HT1080 (cell line): ENCODE measurements at places on chromosomes 12 and 14. TPM values are rescaled to one million over a fixed set of nuclear protein-coding genes. Genes with fewer than 3 reads are reported as not detected.

GRCh38 chr14:28382444-28383190 is 384.0 kb upstream of the FOXG1 start:
- peak; percentile 90 for DNase-seq

Gene CFAP54
- 0.63 and 5.3 TPM in 2 replicates for total RNA-seq

- no peak for DNase-seq
Observed at GRCh38 chr12:115385141-115385540, 701.2 kb upstream of the TBX3 start.

DNA sequence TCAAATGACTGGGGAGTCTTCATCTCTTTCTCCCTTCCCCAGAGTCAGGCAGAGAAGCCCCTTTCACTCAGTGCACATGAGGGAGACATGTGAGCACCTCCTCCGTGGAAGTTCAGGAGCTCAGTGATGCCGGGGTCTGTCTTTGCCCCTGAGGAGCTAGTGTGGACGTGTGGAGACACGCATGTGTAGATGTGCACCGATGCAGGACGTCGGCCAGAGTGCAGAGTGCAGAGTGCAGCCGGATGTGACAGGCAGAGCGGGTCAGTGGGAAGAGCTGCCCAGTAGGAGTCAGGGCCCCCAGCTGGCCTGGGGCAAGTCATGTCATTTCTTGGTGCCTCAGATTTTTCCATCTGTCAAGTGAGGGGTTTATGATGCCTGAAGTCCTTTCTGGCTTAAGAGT is 20.7 kb downstream of the TSPAN9 start:
- DNase-seq: no peak

DNA sequence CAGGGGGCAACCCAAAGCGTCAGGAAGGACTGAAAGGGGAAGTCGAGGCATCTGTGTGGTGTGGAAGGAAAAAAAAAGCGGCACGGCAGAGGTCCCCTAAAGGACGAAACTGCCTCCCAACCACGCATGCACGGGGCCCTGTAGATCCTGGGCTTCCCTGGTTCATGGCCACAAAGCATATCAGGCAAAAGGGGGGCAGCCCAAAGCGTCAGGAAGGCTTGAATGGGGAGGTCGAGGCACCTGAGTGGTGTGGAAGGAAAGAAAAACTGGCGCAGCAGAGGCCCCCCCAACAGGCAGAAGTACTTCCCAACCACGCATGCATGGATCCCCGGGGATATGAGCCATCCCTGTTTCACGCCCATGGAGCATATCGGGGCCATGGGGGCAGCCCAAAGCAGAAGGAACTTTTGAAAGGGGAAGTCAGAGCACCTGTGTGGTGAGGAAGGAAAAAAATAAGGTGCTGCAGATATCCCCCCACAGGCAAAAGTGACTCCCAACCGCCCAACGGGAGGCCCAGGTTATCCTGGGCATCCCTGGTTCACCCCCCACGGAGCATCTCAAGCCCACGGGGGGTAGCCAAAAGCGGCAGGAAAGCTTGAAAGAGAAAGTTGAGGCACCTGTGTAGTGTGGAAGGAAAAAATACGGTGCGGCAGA is 581.2 kb downstream of the ALG10 start:
- no peak for DNase-seq

- DNase-seq: peak; percentile 70
Observed at GRCh38 chr12:21852251-21852650, 77.7 kb upstream of the KCNJ8 start.

DNA sequence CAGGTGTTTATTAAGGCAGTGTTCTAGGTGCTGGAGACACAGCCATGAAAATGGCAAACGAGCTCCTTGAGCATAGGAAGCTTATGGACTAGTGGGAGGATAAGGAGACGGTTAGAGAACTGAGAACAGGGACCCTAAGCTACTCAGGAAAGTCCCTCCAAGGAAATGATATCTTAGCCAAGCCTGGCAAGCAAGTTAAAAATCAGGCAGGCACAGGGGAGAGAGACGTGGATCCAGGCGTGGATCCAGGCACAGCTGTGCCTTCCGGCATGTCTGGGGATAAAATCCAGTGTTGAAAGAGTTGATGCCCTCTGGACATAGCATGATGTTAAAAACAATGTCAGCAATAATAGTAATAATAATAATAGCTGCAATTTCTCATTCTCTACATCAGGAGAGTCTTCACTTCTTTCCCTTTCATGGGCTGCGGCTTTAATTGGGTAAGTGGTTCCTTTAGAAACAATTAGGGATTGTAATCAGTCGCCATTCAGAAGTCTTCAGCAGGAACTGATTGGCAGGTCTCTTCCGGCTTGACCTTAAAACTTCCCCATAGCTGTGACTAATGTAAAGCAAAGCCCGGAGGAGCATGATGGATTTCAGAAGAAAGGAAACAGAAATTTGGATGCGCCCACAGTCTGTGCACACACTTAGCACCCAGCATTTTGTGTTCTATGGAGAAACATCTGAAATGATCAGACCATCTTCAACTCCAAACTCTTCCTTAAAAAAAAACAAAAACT is 230.2 kb downstream of the SLC41A2 start:
- no peak for DNase-seq

DNA sequence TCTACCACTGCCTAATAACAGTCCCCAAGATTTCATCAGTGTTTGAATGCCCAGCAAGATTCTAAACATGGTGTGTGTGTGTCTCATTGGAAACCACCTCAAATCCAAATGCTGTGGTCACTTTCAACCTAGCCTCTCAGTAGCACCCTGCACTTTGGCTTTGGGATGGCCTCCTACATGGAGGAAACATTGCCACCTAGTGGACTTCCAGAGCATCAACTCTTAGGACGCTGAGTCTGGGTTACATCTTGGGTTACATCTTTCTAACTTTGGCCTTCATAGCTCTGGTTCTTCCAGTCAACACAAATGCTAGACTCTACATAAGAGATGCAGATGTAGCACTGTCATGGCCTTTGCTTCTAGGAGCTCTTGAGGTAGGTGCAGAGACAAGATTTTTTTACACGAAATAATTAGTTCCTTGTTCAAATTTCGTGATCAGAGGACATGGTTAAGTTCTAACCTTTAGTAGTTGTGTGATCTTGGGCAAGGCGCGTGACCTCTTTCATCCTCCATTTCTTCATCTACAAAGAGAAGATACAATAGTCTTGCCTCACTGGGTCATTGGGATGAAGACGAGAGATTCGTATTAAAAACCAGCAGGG is 113.5 kb upstream of the VASH1 start:
- peak; percentile 33 for DNase-seq

GRCh38 chr14:95697764-95698163 is 11.5 kb downstream of the TCL1B start:
- no peak for DNase-seq

DNA sequence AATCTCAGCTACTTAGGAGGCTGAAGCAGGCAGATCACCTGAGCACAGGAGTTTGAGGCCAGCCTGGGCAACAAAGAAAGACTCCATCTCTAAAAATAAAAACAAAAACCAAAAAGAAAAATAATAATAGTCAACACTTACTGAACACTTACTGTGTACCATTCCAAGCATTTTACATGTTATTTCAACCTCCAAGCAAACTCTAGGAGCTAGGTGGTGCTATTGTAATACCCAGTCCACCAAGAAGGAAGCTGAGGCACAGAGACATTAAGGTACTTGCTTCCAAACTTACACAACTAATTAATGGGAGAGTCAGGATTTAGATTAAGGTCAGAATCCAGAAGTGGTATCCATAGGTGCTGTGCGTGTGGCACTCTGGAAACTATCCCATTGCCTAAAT is 13.7 kb upstream of the OR6J1 start:
- peak; percentile 49 for DNase-seq

GRCh38 chr14:23277189-23277588 is 8.7 kb downstream of the HOMEZ start:
- DNase-seq: no peak

GRCh38 chr14:74634964-74635363 is 22.9 kb upstream of the LTBP2 start:
- DNase-seq: no peak

DNA sequence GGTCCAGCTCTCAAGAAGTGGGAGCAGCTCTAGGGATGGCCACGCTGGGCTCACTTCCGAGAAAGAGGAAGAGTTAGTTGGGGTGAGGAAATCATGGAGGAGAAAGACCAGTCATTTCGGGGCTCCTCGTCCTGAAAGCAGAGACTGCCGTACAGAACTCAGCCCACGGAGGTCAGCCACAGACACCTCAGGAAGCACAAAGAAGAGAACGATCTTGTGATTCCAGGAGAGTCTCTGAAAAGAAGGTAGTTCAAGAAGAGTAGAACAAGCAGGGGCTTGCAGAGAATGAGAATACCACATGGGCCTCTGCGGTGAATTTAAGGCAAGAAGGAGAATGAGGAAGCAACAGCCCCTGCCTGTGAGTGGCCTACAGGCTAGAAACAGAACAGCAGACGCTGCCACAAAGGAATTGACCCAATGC is 311.9 kb downstream of the CACNA1C start:
- DNase-seq: no peak

Gene RNASE1
- 1.0 and 1.1 TPM in 2 replicates for total RNA-seq

Gene SRRM4
- total RNA-seq: not detected in 2 replicates

Gene BBOF1
- total RNA-seq: 0.16 and 0.73 TPM in 2 replicates

DNA sequence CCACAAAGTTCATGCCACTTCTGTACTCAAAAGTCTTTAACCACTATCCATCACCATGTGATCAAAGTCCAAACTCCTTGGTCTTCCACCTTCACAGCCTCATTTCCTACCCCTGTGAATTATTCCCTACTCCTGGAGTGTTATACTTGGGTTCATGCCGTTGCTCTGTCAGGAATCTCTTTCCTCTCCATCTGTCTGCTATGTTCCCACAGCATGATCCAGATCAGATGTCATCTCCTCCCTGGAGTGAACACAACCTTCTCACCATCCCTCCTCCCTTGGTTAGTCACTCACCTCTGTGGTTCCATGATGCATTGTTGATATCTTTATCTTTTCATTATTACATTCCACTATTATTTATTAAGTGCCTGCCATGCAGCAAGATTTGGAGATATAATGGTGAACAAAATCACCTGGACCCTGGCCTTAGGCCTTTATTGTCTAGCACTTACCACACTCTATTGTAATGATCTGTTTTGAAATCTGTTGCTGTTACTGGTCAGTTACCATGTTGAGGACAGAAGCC is 22.4 kb downstream of the LACRT start:
- DNase-seq: no peak

DNA sequence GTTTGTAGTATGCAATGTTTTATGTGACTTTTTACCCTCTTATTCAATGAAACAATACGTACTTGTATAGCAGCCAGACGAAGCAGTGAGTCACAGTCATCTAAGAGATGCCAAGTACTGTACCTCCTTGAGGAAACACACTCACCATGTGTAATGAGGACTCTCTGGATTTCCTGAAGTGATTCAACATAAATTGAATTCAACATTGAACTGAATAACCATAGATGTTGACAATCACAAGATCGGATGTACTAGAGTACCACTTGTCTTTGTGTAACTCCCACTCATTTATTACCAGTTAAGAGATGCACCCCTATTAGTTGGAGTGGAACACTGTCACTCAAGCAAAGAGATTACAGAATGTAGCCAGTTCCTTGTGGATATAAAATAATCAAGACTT is 175.2 kb upstream of the HMGA2 start:
- DNase-seq: peak; percentile 99
